ENCODE measurements at places on chromosomes 6 and 20.

- no peak for DNase-seq
Measured at GRCh38 chr6:30688569-30688968, 2.1 kb upstream of the PPP1R18 start.

DNA sequence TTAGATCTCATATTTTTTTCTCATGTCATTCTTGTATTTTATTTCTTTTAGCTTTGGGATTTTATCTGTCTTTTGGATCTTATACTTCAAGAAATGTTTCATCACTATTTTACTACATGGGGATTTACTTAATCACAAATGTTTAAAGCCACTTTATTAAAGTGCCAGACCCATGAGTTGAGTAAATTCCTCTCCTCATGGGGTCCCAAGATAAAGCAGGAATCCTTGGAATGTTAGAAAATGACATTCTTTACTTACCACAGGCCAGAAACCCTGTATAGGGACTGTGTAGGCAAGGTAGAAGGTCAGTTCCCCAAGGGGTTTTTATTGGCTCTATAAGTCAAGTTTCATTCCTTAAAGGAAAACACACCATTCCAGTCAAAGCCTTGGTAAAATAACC, 28.4 kb upstream of the OR2J2 start:
- DNase-seq = no peak

- DNase-seq = no peak
Measured at GRCh38 chr20:36272547-36273220, 33.5 kb upstream of the DLGAP4 start.

DNA sequence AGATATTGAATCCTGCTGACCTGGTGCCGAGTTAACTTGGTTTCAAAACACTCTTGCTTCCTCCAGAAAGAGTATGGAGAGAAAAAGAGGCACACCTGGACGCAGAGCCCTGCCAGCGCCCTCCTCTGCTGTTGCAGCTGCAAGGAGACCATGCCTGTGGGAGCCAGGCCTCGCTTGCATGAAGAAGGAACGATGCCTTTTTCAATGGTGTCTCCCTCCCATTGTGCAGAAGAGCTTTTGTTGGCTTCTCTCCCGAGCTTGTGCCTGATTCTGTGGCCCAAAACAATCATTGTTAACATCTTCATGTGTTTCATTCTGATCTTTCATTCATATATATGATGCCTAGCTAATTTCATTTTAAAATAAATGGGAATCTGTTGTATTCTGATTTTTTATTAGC, 98.1 kb downstream of the FAM120B start:
- no peak for DNase-seq

DNA sequence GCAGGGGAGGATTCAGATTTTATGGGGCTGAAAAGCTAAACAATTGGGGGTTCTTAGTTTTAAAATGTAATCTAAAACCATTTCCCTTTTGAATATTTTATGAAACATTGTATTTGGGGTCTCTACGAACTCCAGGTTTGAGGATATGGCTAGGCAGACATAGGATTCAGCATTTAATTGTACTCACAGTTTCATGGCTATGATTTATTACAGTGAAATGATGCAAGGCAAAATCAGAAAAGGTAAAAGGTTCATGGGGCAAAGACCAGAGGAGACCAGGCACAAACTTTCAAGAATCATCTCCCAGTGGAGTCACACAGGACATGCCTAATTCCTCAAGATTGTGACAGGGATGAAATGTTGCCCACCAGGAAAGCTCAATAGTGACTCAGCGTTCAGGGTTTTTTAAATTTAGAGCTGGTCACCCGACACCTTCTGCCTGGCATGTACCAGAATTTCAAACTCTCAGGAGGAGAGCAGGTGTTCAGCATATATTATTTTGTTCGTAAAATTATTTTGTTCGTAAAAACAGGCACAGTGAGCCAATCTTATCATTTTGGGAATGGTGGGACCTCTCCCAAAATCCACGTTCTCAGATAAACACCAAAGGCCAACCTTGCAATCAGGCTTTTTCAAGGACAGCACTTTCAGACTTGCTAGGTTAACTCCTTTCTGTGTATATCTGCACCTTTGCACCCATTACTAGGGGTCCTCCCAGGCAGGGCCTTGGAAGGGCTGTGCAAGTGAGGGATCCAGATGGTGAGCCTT, 270.3 kb downstream of the NKAIN2 start:
- no peak for DNase-seq

GRCh38 chr6:118524686-118525085, 23.4 kb upstream of the PLN start:
- peak; percentile 14 for DNase-seq

DNA sequence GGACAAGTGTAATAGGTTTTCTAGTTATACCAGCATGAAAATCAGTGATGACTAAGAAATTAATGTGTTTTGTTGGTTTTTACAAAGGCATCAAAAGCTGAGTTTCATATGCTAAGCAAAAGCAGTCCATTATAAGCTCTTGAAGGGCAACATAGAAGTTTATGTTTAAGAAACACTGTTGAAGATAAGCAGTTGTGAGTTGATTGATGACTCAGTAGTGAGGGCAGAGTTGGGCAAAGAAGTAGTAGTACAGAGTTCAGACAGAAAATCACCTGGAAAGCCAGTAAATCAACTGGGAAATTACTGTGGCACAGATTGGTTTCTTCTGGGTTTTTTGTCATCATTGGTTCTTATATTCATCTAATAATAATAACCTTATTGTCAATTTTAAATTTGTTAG, 78.0 kb upstream of the SMIM8 start:
- DNase-seq = no peak

DNA sequence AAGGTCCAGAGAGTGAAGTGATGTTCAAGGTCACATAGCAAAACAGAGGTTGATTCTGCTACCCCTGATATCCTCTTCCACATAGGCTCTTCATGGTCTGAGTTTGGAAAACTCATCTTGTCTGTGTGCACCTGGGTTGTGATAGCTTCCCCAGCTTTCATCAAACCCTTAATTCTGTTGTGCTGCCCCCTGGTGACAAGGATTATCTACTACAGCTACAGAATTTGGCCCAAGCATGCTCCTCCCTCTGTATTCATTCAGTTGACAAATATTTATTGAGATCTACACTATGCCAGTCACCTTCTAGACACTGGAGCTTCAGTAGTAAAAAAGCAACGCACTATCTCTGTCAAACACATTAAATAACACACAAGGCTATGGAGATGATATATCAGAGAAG, 50.4 kb downstream of the SMPDL3A start:
- DNase-seq = peak; percentile 72

DNA sequence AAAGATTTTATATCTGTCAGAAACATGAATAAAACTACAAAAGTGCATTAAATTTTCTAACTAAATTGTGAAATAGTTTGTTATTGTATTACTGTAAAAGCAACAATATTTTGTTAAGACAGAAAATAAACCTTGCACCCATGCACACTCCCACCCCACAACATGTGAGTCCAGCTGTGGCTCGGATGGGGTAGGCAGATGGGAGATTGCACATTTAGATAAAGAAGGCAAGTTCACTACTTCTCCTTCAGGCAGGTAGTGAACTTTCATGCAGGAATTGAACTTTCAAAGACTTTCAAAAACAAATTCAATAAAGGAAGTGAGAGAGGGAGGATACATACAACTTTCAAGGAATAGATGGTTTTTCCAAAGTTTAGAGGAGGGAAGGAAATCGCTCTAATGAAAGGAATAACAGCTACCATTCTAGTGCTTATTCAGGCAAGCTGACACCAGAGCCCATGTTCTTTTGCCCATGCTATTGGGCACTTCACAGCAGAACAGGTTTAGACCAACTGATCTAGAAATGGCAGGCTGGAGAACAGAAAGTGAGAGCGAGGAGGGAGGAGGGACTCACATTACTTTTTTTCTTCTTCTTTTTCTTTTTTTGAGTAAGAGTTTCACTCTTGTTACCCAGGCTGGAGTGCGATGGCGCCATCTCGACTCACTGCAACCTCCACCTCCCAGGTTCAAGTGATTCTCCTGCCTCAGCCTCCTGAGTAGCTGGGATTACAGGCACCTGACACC, 28.5 kb downstream of the SF3B5 start:
- peak; percentile 71 for DNase-seq

DNA sequence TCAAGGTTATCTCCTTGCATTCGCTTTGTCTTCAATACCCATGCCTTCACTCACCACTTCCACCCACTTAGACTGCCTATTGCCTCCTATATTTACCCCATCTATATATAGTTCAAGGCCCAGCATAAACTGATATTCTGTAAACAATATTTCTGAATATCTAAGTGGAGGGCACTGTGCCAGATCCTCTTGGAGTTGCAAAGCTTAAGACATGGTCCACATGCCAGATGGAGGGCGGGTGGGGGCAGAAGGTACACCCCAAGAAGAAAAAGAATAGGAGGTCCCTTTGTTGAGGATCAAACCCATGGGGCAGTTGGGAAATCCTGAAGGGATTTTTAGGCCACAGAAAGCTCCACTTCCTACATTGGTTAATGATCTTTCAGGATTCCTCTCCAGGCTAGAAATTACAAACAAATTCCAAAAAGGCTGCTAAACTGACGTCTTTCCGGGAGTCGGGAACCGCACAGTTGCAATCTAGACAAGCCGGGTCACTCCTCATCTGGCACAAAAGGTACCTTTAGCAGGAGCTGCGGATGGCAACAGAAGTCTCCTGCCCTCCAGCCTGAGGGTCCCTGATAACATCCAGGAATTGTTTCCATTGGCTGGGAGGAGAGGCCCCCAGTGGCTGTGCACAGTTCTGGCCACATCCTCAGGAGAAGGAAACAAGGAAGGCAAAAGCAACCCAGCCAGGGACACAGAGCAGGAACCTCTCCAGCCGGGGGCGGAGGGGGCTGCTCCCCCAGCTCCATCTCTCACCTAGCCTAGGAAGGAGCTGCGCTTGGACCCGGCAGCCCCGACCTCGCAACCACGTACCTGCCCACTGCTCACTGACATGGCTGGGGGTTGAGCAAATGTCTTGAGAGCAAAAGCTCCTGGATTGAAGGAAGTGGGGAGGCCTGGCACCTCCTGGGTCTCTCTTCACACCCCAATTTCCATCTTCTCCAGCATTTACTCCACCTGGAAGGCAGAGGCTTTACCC, 5.9 kb upstream of the LPIN3 start:
- DNase-seq = no peak

- DNase-seq = no peak
Measured at GRCh38 chr6:1059596-1059995, 252.3 kb upstream of the FOXQ1 start.

DNA sequence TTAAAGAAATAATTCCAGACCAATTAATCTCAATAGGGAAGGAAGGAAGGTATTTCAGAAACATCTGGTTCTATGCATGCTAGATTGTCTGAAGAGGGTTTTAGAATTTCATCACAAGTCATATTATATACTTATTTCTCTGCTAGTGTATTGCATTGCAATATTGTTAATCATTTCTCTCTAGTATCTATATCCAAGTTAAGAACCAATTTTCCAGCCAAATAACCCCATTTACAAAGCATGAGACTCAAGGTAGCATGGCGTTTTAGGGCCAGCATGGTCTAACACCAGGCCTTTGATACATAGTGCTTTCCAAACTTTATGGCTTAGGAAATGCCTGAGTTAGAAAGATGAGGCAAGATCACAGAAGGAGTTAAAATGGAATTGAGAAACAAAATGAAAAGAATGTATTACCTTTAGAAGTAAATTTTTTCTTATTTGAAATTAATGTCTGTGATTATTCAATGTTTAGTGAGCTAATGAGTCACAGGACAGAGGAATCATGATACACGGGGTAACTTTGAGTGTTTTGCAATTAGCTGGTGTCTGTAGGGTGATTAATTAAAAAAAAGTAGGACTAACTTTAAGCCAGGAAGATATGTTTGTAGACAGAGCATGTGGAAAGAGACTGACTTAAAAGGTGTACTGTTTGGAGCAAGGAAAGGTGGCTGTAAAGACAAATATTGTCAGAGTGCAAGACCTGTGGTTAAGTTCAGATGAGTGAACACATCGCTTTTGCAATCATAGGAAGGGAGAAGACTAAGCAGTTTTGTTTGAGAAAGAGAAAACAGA, 1006.2 kb upstream of the CITED2 start:
- DNase-seq = no peak

GRCh38 chr6:26260110-26260637, 104.8 kb upstream of the BTN3A2 start:
- DNase-seq = no peak

GRCh38 chr6:145789443-145789842, 25.2 kb downstream of the FBXO30 start:
- no peak for DNase-seq

GRCh38 chr6:138541823-138542481, 42.7 kb upstream of the NHSL1 start:
- DNase-seq = no peak

GRCh38 chr20:34634392-34634791, 42.5 kb downstream of the PIGU start:
- DNase-seq = no peak

DNA sequence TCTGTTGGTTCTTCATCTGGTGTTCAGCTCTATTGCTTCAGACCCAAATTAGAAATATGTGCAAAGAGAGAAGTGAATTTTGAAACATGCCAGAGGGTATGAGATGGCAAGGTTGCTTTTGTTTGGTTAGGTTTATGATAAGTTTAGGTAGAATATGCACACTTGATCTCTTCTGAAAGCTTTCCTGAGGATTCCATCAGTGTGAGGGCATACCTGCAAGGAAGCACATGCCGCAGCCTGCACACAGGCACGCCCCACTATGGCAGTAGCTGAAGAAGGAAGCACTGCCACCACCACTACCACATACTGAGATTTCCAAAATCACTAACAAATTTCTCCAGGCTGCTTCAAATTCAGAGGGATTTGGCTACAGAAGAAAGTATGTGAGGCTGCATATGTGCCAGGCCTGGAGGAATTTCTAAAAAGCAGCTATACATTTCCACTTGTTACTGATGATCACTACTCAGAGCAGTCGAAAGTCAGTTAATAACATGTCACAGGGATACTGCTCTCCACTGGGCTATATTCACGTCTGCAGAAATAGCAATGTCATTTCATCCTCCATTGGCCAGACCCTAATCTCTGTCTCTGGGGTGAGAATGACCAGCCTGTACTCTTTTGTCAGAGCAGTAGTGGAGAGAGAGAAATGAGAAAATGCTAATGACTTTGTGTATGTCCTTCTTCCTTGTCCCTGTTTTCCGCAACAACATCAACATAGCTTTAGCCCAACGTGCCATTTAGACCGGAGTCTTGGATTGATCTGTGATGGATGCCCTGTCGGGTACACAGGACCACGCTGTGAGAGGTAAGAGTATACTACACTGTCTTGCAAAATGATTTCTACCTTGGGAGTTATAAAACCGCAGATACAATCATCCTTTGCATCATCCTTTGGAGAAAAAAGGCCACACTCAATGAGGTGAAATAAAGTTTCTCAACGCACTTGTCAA, 396.7 kb downstream of the LAMA2 start:
- no peak for DNase-seq

- DNase-seq = no peak
Measured at GRCh38 chr6:106104476-106104875, 18.3 kb downstream of the PRDM1 start.

DNA sequence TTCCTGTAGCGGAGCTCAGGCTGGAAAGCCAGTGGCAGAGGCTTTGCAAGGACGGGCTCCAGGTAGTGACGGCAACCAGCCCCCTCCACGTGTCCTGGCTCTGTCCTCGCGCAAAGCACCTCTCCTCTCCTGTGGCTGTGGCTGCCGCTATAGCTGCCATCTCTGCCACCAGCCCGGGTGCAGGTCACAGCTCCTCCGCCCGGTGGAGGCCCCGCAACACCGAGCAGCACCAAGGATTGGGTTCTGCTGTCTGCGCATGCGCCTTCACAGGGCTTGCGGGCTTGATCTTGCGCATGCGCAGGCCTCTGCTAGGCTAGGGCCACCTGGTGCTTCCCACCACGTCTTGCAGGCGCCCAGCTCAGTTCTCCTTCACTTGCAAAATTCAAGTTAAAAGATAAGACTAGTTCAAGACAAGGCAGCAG, 625.4 kb downstream of the QKI start:
- DNase-seq = peak; percentile 68
